ENCODE measurements at places on chromosomes 1 and 21.

DNA sequence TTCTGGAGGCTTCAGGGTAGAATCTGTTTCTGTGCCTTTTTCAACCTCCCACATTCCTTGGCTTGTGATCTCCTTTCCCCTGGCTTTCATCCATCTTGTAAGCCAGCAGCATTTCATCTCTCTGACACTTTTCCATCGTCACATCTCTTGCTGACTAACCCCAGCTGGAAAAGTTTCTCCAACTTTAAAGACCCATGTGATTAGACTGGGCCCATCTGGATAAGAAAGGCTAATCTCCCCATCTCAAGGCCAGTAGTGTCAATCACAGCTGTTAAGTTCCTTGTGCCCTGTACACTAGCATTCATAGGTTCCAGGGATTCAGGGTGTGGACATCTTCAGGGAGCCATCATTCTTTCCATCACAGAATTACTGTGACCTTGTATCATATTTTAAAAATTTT is 452.1 kb downstream of the TTLL7 start:
- DNase-seq, result no peak

DNA sequence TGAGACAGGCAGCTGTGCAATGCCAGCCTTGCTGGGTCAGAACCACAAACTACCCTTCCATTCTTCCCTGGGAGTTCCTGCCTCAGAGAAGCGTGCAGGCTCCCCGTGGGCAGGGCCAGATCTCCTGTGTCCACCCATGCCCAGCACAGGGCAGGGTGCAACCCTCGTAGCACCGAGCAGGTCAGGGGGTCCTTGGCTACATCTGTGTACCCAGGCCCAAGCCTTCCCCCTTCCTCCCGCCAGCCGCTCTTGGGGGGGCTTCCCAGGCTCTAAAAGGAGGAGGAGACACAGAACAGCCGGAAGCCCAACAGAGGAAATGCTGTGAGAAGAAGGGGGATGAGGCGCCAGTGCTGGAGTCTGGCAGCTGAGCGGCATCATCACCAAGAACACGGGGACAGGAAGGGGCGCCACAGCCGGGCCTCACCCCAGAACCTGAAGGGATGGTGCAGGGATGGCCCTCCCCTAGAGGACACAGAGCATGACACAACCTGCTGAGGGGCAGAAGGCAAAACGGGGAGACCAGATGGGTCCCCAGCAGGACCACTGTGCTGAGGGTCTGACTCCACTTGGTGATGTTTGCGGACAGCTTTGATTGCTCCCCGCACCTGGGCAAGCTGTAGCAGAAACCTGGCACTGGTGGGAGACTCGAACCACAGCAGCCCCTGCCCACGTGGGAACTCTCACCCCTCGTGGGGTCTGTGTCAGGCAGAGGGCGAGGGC is 233.2 kb downstream of the NPHP4 start:
- DNase-seq, result no peak

DNA sequence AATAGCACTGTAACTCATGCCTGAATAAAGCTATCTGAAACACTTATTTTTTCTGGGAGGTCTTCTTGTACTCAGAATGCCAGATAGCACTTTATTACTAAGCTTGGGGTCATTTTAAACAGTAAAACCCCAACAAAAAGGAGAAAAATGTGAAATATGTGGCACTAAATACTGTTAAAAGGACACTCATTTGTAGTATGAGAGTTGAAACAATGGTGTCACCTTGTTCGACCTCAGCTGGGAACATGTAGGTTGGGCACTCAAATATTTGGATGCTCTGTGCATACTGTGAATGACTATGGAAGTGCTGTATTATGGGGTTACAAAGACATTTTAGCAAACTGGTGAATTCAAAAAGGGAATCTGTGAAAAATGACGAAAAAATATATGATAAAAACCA is 53.9 kb downstream of the SELENOF start:
- no peak for DNase-seq

GRCh38 chr21:42121794-42122193 is 50.7 kb downstream of the UMODL1 start:
- DNase-seq, result no peak

- no peak for DNase-seq
Observed at GRCh38 chr1:60088620-60089155, 15.1 kb upstream of the C1orf87 start.

GRCh38 chr1:184597650-184598357 is 156.9 kb downstream of the EDEM3 start:
- no peak for DNase-seq

DNA sequence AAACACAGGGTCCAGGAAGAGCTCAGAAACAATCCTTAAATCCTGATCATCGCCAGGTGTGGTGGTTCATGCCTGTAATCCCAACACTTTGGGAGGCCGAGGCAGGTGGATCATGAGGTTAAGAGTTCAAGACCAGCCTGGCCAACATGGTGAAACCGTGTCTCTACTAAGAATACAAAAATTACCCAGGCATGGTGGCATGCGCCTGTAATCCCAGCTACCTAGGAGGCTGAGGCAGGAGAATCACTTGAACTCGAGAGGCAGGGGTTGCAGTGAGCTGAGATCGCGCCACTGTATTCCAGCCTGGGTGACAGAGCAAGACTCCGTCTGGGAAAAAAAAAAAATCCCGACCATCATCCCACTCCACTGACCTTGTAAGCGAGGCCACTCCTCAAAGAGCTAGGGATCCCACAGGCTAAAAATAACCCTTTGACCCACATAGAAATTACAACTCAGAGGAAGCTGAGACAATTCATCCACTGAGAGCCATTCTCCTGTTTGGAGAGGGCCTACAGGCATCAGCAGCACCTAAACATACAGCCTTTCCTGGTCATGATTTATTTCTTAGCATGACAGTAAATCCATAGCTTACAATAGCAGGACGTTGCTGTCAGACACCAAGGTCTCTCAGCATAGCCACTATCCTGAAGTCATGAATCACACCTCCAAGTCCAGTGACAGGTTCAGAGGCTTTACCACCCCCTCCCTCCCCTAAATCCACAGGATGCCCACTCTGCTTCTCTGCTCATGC is 66.7 kb downstream of the TGFBR3 start:
- no peak for DNase-seq

DNA sequence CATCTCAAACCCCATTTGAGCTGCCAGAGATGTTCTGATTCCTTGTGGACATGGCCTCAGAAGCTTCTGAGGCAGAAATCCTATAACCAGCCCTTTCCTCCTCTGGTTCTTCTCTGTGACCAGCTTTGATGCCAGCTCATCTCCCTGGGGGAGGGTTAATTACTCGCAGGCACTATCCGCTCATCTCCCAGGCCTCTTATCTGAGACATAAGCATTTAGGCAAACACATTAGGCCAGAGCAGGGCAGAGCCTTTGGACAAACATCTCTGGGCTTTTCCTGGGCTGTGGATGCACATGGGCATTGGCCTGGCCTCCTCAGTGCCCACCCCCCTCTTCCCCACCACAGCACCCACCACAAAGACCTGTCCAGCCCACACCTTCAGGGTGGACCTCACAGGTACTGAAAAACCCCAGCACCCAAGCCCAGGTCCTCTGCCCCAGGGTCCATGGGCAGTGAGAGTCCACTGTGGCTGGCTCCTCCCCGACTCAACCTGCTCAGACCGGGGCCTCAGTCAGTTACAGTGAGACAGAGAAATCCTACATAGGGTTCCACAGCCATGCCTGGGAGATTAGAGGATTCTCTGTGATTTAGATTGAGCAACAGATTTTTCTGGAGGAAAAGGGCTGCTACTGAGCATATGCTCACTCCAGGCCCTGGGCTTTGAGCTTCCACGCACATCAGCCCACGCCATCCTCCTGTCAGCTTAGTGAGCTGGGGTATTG is 26.9 kb downstream of the IGSF21 start:
- DNase-seq, result no peak

DNA sequence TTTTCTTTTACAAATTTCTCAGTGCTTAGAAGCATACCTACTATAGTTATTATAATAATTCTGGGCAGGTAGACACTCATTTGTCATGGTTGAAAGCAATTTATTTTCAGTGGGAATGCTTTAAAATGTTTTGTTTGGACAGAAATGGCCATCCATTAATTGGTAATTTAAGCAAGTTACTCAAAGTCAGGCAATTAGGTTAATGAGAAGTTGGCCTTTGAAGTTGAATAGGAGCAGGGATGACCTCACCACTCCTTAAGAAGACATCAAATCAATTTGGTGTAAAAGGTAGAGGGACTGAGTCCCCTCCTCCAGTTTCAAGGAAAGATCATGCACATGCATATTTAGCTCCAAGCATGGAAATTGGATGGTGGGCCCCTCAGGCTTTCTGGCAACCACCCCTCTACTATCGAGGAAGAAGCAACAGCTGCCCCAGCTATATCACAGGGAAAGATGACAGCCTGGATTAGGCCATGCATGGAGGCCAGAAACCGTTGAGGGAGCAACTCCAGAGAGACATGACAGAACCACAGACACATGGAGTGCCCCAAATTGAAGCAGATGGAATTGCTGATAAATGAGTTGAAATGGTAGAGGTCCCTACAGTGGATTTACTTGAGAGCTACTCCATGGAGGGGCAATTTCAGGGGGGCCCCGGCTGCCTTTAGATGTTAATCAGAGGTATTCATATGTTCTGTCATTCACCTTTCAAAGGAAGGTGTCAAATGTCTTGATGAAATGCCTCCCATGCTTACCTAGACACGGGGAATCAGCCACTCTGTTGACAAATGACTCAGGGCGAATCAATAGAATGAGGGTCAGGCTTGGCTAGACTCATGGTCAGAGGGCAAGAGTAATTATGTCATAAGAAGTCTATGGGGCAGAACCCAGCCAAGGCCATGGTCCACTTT is 26.7 kb downstream of the HLX start:
- DNase-seq, result no peak

GRCh38 chr1:155938220-155938627 is 3.2 kb upstream of the RXFP4 start:
- DNase-seq, result no peak

- DNase-seq, result no peak
Observed at GRCh38 chr1:212914789-212915188, 35.6 kb upstream of the VASH2 start.

GRCh38 chr1:164473544-164473943 is 85.4 kb upstream of the PBX1 start:
- no peak for DNase-seq
